ENCODE measurements at places on chromosomes 4 and X.

DNA sequence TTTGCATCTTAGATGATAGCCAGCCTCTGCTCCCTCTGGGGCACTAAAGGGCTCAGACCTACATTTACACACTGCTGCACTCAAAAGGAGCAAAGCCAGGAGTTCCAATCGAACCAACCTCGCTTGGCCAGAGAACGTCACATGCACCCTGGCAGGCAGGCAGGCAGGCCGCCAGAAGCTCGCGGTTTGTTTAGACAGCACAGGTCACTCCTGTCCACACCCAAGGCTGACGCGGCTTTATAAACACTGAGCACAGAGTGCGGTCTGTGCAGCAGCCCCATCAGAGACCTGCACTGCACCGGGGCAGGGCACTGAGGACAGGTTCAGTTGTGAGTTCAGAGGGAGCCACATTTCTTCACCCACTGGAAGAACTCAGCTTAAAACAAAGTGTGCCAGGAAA, 143.9 kb downstream of the BCOR start:
- DNase-seq: no peak

GRCh38 chr4:2744576-2745270, 11.4 kb downstream of the TNIP2 start:
- DNase-seq: no peak

GRCh38 chrX:30489323-30489722, 88.2 kb downstream of the TASL start:
- DNase-seq: no peak

DNA sequence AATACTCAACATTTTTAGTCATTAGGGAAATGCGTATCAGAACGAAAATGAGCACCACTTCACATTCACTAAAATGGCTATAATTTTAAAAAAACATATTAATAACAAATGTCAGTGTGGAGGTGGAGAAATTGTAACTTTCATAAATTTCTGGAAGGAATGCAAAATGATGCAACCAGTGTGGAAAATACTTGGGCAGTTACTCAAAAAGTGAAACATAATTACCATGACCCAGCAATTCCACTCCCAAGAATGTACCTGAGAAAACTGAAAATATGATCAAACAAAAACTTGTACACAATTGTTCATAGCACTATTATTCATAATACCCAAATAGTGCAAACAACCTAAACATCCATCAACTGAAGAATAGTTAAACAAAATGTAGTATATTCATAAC, 76.1 kb upstream of the FAM241A start:
- no peak for DNase-seq

DNA sequence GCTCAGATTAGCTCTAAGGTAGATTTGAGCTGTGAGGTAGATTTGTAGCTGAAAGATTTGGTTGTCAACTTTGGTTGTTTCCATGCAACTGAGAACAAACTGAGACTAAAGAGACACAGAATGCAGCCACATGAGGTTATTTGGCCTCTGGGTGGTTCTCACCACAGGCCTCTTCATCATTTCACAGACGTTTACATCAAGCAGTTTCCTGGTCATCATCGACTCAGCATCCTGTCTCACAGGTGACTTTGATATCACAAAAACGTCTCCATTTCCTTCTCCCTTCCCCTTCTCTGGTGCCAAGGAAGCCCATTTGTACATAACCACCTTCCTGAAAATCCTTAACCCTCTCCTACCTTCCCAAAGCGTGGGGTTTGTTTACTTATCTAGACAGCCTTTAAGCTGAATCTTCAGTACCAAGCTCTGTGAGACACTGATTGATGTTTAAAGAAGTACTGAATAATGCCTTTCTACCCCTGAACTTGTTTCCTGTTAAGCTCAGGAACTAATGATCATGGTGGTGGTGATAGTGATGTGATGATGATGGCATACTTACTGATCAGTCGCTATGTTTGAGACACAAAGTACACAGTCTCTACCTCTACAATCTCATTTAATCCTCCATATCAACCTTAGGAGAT, 81.9 kb downstream of the FAM114A1 start:
- no peak for DNase-seq

DNA sequence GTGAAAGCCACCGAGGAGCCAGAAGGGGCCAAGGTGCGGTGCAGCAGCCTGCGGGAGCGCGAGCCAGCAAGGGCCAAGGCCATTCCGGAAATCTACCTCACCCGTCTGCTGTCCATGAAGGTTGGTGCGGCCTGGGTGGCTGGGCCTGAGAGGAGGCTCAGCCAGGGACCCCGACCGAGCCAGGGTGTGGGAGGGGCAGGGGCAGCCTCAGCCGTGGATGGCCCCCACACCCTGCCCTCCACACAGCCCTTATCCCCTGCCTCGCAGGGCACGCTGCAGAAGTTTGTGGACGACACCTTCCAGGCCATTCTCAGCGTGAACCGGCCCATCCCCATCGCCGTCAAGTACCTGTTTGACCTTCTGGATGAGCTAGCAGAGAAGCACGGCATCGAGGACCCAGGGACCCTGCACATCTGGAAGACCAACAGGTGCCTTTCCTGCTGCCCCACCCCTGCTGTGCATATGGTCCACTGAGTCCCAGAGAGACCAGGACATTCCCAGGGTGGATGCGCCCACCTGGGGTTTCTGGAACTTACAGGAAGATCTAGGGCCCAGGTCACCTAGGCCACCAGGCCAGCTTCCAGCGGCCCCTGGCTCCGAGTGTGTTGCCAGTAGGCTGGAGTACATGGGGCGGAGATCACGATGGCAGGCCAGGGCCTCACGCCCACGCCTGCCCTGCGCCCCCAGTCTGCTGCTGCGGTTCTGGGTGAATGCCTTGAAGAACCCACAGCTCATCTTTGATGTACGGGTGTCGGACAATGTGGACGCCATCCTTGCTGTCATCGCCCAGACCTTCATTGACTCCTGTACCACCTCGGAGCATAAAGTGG, 3.4 kb upstream of the SRPK3 start:
- DNase-seq: no peak

DNA sequence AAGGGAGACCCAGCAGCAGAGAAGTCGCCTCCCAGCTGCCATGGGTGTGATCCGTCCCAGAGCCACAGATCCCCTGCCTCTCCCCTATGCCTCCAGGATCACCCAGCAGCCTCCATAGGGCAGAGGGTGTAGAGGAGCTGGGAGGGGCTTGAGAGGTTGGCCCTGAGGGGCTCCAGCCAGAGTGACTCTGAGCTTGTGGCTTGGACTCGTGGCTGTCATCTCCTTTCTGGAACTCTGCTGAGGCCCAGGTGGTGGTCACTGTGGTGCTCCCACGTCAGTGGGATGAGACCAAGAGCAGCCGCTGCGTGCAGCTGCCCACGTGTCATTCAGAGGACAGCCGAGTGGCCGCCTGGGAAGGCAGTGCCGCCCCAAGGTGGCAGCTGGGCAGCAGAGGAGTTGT, 4.2 kb downstream of the TACC3 start:
- no peak for DNase-seq

DNA sequence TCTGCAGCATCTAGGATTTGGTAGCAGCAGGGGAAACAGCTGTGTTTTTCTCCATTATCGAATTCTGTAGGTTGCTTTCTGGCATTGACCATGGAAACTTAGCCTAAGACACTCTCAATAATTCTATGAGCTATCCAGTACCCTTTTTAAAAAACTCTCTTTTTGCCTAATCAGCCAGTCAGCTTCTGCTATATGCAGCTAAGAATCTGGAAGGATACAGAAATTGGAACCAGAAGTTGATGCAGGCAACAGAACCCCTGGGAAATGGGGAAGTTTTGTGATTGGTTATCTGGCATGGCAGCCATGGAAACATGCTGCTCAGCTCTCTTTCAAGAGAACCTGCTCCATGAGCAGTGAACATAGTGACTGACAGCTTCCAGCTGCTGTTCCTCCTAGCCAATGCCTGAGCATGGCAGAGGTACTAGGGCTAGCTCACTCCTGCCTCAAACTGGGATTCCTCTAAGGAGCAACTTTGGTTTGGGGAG, 417.6 kb upstream of the MAOA start:
- DNase-seq: no peak

DNA sequence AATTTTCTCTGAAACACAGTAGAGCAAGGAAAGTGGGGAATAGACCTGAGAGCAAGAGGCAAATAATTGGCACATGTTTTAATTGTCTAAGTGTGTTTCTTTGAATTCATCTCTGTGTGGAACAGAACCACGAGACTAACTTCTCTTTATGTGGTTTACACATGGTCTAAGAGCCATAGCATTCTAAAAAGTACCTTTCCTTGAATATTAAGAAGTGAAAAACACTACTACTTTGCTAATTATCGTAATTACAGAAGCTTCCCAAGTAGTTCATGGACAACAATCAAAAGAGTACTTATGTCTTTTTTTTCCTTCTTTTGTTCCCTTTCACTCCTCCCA, 2.9 kb upstream of the CYBB start:
- no peak for DNase-seq

DNA sequence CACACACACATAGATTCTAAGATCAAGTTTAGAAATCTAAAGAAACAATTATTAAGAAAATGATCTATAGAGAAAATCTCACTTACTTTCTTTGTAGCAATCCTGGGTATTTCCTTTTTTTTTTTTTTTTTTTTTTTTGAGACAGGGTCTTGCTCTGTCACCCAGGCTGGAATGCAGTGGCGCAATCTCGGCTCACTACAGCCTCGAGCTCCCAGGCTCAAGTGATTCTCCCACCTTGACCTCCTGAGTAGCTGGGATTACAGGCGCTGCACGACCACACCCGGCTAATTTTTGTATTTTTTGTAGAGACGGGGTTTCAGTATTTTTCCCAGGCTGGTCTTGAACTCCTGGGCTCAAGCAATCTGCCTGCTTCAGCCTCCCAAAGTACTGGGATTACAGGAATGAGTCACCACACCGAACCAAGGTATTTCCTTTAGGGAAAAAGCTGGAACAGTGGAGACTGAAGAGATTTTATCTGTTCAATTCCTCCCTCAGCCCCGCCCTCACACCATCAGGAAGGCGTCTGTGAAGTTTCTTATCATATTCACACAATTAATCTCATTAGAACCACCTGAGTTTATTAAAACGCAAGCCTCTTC, at the start of gene TRIML2:
Gene TRIML2, minus strand, starts transcription at position 447 of the 599 bp plus-strand sequence. CDS start 4,235 bp downstream, outside the sequence.
- no peak for DNase-seq

- DNase-seq: no peak
These were observed 434.7 kb downstream of the PACRGL start for GRCh38 chr4:21134994-21135393.

DNA sequence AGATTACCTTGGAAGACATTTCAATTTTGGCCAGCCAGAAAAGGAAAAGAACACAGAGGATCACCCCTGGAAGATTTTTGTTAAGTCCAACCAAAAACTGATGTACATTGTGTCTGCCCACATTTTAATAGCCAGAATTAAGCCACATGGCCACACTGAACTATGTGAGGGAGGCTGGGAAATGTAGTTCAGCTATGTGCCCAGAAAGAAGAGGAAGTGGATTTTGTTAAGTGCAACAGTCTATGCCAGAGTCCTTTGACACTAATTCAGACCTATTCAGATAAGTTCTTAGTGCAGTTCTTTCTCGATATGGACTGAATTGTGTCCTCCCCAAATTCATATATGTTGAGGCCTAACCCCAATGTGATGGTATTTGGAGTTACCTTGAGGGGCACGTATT, 18.4 kb downstream of the PRPS1 start:
- DNase-seq: no peak

DNA sequence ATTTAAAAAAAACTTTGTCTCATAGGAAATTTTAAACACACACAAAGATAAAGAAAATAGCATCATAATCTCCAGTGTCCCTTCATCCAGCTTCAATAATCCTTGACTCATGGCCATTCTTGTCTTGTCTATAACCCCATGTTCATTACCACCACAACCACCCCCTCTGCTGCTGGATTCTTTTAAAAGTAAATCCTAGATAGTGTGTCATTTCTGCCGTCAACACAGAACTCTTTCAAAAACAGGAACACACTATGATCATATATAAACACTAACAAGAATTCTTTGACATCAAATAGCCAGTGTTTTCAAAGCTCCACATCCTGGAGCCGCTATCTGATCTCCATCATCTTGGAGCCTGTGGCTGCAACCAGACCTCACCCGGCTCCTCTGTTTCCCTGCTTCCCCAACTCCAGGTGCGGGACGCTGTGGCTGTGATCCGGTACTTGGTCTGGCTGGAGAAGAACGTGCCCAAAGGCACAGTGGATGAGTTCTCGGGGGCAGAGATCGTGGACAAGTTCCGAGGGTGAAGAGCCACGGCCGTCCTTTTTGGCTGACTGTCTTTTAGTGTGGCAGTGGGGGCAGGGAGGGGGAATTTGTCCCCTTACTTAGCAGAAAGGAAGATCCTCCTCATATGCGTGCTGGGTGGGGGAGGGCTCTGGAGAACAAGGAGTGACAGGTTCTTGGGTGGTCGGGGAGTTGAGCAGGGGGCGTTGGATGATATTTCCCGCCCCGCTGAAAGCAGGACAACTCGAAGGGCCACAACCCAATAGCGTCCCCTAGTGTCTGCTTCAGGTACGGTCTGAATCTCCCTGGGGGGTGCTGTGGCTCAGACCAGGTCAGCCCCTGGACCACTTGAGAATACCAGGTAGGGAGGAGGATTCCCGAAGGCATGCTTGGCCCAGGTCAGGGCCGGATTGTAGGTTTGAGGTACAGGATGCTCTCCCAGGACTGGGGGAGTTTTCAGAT, 15.6 kb downstream of the XPNPEP2 start:
- no peak for DNase-seq

DNA sequence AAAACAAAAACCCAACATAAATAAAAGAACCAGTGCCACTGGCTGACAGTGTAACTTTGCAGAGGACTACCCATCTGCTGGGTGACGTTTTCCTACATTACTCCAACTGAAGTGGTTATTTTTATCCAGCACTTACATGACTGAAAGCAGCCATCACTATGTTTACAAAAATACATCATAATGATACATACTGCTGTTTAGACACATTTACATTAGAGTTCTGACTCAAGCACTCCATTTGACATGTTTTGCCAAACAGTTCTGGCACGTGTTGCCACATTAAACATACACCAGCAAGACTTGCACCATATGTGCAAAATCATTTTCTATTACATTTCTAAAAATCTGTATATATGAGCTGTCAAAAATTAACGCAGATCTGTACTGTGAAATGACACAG, 39.6 kb downstream of the BEND4 start:
- DNase-seq: no peak

DNA sequence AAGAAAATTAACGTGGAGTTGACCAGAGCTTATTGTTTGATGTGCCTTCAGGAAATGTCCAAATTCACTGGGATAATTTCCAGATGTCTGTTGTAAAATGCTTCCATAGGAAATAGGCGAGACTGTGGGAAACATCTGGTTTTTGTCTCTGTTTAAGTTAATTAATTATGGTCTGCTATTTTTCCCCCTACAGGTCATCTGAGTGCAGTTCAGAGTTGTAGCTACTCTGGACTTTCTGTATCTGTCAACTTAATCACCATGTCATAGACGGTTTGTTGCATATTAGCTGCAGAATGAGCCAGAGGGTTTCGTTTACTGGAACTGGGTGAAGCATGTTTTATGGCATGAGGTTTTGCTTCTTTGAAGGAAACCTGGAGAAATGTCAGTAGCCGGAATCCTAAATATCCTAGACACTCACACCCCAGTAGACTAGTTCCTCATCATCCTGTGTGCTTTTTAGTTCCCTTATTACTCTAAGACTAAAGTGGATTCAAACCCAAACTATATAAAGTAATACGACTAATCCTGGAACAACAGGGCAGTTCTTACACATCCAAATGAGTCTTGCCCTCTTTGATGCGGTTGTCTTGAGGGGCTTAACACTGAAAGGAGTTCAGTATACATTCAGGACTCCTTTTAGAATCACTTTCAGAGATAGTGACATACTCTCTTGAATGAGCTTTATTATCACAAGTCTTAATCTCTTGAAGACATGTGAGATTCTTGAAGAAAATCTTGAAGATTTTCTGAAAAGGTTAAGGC, 62.5 kb downstream of the PPEF1 start:
- no peak for DNase-seq

Data from GOT3 (cell line).